Sigmoid colon (tissue), 7 donors: ENCODE measurements at places on chromosomes 16 and 17. TPM values are rescaled to one million over a fixed set of nuclear protein-coding genes. Genes with fewer than 3 reads are reported as not detected.

Gene NHLRC4
- 1.8 TPM for total RNA-seq

Gene G6PC1
- total RNA-seq = not detected

Gene LITAFD
- total RNA-seq = not detected

Gene GPR139
- not detected for total RNA-seq

Gene PNMT
- total RNA-seq = 5.3 TPM

Gene RDM1
- not detected for total RNA-seq

Gene CEP112
- 15.1 TPM for total RNA-seq

Gene KRTAP4-5
- not detected for total RNA-seq

Gene TBC1D3I
- total RNA-seq = not detected

Gene RNF135
- 19.0 TPM for total RNA-seq

Gene KLHL10
- 2.0 TPM for total RNA-seq

Gene NDUFAF8
- 40.0 TPM for total RNA-seq

Gene CD300E
- total RNA-seq = 0.28 TPM

- no peak for DNase-seq
Measured at GRCh38 chr17:5135726-5136579, 20.1 kb downstream of the USP6 start.

DNA sequence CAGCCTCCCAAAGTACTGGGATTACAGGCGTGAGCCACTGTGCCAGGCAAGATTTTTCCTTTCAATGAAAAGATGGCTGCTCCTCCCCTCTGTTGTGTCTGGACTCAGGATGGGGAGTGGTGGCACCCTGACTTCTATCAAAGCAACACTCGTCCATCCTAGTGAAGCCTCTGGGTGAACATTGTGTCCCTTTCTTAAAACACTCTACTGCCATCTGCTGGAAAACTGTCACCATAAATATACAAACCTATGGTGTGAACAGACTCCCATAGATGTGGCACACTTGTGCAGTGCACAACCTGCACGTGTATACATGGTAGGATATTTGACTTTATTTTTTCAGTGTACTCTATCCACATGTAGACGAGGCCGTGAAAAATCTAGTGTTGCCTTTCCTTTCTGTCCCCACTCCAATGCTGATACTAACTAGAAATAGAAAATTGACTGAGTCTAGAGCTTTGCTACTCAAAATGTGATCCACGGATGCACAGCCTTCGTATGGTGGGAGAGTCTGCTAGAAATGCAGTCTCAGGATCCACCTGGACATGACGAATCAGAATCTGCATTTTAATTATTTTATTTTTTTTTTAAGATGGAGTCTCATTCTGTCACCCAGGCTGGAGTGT, 55.9 kb upstream of the PLCG2 start:
- no peak for DNase-seq

- DNase-seq = no peak
Measured at GRCh38 chr16:60686824-60687223, 1349.4 kb downstream of the CDH8 start.

DNA sequence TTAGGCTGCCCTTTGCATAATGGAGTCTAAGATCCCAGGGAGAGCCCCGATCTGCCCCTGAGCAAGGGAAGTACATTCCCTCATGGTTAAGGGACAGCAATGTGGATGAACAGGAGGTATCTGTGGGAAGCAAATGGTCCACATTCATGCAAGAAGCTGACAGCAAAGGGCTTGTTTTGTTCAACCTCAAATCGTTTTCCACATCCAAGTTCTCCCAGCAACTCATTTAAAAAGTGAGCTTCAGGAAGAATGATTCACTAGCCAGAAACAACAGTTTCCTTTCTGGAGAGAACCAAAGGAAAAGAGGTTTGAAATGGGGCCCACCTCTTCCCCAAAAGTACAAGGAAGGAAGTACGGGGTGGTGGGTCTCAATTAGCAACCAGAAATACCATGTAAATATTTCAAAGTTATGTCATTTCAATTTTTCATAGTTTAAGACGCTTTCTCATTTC, 9.4 kb downstream of the HSPB9 start:
- no peak for DNase-seq

DNA sequence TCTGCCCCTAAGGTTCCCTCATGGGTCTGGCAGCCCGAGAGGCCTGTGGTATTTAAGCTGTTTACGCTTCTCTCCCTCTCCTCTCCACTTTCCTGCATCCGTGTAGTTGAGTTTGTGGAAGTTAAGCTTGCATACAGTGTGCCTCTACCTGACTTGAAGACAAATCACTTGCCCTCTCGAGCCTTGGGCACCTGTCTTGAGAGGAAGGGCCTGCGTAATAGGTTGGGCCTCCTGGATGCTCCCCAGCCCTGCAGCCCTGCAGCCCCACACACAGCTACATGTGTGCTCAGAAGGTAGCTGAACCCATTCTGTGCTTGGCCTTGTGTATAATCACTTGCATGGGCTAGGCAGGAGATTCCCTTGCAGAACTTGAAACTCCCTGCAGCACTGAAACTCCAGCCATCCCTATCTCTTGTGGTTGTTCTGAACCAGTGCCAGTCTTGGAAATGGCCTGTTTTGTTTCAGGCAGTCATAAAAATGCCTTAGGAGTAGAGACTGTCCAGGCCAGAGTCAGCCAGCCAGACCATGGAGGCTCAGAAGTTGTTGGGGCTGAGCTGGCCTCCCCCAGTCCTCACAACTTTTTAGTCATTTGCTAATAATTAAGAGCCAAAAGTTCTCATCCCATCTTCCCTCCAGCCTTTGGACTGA, 134.6 kb downstream of the CLEC16A start:
- DNase-seq = peak; percentile 94

- DNase-seq = no peak
Measured at GRCh38 chr16:12613131-12613991, 190.3 kb downstream of the CPPED1 start.

GRCh38 chr17:851924-852323, 69.8 kb downstream of the MRM3 start:
- no peak for DNase-seq

GRCh38 chr17:310111-311010, 42.2 kb downstream of the RPH3AL start:
- DNase-seq = peak; percentile 47

GRCh38 chr17:3974138-3974687, 10.0 kb upstream of the ATP2A3 start:
- DNase-seq = no peak

GRCh38 chr16:12580809-12581208, 222.9 kb downstream of the CPPED1 start:
- peak; percentile 49 for DNase-seq

- no peak for DNase-seq
Measured at GRCh38 chr16:86193528-86194193, 294.7 kb downstream of the IRF8 start.

- DNase-seq = no peak
Measured at GRCh38 chr16:49282690-49283375, 1.2 kb upstream of the CBLN1 start.

DNA sequence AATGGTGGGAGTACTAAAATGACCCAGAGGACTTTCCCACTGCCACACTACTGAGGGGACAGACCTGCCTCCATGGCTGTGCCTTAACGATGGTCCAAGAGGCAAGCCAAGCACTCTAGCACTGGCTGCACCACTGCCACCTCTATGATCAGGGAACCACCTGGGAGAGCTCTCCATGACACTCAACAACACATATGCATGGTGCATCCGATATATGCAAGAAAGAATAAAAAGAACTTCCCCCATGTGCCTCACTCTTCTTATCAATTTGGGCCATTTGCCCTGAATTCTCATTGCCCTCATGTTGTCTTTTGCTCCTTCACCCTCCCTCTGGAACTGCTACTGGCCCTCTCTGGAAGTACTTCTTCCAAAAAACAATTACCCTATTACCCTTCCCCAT, 99.5 kb downstream of the HS3ST3A1 start:
- DNase-seq = no peak

GRCh38 chr16:22018559-22018958, 10.6 kb downstream of the MOSMO start:
- no peak for DNase-seq

DNA sequence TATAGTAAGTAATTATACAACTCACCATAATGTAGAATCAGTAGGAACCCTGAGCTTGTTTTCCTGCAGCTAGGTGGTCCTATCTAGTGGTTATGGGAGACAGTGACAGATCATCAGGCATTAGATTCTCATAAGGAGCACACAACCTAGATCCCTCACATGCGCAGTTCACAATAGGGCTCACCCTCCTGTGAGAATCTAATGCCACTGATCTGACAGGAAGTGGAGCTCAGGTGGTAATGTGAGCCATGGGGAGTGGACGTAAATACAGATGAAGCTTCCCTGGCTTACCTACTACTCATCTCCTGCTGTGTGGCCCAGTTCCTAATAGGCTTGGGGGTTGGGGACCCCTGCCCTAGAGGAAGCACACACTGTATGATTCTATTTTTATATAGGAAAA, 21.8 kb upstream of the ZNF469 start:
- no peak for DNase-seq

DNA sequence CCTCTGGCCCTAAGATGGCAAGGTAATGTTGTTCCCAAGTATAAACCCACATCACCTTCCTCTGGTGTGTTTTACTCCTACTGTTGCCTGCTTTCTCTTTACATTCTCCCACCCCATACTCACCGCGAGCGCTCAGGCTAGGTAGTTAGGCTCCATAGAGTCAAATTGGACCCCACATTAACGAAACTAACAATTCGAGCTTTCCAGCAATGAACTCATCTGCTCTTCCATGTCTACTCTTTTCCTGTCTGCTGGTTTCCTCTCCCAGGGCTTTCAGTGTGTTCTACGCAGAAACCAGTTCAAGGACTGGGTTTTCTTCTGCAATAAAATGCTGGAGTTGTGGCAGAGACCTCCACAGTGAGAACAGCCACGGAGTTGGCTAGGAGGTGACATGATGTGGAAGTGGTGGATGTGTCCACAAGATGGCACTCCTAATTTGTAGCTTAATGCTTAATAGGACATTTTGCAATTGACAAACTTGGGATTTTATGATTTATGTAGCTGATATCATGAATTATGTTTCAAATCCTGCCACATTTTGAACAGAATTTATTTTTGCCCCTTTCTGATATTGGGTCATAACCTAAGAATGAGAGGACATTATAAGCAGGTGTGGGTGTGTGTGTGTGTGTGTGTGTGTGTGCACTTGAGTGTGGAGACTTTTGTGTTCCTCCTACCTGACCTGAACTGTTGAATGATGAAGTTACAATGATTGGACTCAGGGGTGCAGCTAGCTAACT, 2.2 kb upstream of the UQCRC2 start:
- no peak for DNase-seq

GRCh38 chr17:72898725-72899124, 193.8 kb downstream of the SLC39A11 start:
- DNase-seq = no peak

GRCh38 chr16:86455116-86455515, 55.2 kb upstream of the FOXF1 start:
- peak; percentile 80 for DNase-seq

GRCh38 chr17:49952209-49952911, 16.6 kb upstream of the DLX4 start:
- DNase-seq = peak; percentile 77

DNA sequence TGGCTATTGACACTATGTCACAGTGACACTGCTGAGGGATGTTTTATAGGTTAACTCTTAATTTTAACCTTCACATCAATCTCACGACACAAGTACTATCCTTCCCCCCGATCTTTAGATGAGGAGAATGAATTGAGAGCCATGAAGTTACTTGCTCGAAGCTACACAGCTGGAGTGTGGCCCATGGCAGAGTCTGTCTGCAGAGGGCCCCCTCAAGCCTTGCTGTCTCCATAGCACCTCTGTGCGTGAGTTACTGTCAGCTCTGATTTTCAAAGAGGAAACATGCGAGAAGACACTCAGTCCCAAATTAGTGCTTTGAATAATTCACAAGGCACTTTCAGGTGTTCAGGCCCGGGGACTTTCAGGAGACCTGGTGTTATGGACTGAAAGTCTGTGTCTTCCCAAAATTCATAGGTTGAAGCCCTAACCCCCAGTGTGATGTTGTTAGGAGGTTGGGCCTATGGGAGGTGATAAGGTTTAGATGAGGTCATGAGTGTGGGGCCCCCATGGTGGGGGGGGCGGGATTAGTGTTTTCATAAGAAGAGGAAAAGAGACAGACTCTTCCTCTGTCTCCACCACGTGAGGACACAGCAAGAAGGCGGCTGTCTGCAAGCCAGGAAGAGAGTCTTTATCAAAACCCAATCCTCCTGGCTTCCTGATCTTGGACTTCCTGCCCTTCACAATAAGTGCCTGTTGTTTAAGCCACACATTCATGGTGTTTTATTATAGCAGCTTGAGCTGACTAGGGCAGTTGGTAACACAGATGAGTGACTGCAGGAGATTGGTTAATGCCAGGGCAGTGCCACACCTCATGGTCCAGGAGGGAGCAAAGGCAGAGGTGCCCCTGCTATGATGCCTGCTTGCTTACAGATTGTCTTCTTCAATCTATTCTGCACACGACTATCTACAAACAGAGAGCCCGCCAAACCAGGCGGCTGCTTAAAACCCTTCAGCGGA, 281.8 kb downstream of the HAPSTR1 start:
- no peak for DNase-seq

- DNase-seq = no peak
Measured at GRCh38 chr17:78168903-78169793, 767 bp downstream of the SYNGR2 start.

DNA sequence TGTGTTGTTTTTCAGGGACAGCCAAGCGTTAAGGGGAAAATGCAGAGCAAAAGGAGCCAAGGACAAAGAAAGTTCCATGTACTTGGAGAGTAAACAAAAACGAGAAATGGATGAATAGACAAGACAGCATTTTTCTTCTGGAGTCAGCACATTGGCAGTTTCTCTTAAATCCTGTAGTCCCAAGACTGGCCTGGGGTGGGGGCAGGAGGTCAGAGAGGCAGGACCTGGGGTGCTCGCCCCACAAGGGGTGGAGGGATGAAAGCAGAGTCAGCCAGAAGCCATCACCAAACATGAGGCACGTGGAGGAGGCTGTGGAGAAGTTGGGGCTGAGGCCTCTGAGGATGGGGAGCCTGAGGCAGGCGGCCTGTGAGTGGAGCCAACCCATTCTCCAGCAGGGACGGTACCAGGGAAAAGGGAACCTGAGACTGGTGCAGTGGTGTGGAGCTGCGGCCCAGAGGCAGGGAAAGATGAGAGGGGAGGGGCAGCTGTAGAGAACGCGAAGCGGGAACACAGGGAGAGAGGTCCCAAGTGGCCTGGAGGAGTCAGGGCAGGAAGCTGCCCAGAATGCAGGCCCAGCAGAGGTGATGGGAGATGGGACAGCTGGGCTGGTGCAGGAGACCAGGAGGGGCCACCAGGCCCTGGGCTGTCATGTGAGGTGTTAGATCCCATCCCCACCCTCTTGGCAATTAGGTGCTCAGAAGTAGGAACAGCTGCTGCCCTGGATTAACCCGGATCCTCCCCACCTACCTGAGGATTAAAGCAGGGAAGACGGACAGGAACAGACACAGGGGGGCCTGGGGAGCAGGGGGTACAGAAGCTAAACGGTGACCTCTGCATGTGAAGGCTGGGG, 3.3 kb downstream of the TLCD3B start:
- DNase-seq = no peak

DNA sequence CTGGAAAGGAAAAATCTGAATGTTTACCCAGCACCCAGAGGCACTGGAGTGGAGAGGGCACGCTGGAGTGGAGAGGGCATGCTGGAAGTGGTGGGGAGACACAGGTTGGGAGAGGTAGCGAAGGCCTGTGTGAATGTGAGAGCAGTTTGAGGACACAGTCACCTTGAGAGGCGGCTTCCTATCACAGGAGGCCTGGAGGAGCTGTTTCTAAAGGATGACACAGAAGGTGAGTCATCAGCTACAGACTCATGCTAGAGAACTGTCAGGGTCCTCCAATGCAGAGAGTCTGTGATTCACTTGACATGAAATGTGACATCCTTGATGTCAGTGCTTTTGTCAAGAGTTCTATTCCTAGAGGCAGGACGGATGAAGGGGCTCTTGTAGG, 13.8 kb downstream of the CTRL start:
- no peak for DNase-seq

- DNase-seq = no peak
Measured at GRCh38 chr16:73131156-73131862, 83.4 kb upstream of the ZFHX3 start.

- DNase-seq = no peak
Measured at GRCh38 chr17:50966163-50966666, 100.1 kb upstream of the TOB1 start.
